ENCODE measurements at places on chromosomes 6 and 20.

DNA sequence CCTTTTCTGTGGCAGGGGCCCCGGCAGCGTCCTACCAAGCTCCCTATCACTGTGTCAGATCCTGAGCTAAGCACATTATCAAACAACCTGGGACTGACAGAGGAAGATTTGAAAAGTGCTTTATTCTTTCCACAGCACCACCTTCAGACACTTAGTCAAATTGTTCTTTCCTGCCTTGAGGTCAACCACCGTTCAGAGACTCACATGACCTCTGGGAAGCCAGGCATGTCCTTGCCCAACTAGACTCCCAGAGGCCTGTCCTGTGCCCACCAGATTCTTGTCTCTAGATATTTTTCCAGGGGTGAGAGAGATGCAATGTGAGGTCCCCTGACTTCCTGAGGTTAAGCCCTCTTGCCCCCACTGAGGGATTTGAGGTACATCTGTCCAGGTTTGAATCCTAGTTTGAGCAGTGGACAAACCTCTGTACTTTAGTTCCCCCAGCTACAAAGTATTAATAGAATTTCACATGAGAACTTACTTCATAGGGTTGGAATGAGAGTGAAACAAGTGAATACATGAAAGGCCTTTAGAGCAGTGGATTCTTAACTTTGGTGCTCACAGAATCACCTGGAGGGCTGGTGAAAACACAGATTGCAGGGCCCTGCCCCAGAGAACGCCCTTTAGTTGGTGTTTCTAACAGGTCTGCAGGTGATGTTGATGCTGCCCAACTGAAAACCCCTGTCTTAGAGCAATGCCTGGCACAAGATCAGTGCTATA, 179.8 kb downstream of the CLIC5 start:
- no peak for DNase-seq

DNA sequence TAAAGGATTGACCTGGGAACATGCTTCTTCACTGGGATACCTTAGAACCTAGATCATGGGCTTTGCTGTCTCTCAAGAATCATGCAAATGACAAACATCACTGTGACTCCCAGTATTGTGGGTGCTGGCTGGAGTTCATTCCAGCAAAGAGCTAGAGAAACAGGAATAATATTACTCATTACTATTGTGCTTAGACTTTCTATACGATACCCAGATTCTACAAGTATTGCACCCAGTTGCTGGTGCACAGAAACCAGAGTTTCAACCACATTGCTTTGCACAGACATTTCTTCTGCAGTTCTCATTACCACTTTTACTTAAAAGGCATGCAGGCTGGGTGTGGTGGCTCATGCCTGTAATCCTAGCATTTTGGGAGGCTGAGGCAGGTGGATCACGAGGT, 220.4 kb upstream of the ZNF217 start:
- no peak for DNase-seq

DNA sequence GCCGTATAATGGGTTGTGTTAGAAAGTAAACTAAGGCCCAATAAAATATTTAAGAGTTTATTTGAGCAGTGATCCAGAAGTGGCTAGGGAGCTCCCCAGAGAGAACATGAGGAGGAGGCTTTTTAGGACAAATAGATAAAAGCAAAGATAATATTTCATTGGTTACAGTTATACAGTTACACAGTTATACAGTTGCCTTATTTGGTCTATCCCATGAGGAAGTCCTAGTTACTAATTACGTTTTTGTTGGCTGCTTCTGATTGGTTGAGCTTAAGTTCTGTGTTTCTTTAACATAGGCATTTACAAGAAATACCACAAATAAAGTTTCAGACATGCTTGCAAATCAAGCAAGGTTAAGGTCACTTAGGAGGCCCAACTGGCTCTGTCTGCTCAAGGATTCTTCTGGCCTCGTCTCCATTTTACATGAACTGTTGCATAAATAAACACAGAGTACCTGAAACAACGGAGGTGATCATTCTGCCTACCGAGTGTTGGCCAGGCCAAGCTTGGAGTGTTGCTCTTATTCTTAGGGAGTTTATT, 7.0 kb downstream of the UBD start:
- no peak for DNase-seq

DNA sequence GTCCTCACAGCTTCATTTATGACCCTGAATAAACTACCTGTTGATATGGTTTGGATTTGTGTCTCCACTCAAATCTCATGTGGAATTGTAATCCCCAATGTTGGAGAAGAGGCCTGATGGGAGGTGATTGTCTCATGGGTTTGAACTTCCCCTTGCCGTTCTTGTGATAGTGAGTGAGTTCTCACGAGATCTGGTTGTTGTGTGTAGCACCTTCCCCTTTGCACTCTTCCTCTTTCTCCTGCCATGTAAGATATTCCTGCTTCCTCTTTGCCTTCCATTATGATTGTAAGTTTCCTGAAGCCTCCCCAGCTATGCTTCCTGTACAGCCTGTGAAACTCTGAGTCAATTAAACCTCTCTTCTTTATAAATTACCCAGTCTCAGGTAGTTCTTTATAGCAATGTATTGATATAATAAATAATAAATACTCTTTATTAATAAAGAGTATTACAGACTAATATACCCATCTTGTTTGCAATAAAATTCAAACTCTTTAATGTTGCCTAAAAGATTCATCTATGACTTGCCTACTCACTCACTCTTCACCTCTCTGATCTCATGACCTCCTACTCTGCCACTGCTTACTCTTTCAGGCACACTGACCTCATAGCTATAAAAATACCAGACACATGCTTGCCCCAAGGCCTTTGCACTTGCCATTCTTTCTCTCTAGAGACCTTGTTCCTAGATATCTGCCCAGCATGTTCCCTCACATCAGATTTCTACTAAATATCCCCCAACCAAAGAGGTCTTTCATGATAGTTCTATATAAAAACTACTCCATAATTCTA, 256.4 kb upstream of the MARCKS start:
- DNase-seq = no peak

GRCh38 chr6:1616701-1617463, 7.2 kb downstream of the FOXC1 start:
- DNase-seq = no peak

DNA sequence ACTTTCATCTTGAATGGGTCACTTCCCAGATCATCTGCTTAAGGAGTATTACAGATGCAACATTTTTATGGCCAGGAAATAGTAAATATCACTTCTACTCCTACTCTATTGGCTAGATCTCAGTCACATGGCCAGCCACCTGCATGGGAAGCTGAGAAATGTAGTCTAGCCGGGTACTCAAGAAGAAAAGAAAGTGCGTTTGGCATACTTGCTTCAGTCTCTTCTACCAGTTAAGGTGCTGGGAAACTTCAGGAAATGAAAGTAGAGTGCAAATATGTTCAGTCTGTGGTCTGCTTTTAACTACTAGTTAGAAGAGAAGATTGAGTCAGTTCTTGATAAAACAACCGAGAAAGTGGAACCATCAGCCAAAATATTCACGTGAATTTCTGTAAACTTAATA, 129.2 kb downstream of the PDSS2 start:
- no peak for DNase-seq

GRCh38 chr6:147392917-147393625, 115.4 kb upstream of the SAMD5 start:
- no peak for DNase-seq

DNA sequence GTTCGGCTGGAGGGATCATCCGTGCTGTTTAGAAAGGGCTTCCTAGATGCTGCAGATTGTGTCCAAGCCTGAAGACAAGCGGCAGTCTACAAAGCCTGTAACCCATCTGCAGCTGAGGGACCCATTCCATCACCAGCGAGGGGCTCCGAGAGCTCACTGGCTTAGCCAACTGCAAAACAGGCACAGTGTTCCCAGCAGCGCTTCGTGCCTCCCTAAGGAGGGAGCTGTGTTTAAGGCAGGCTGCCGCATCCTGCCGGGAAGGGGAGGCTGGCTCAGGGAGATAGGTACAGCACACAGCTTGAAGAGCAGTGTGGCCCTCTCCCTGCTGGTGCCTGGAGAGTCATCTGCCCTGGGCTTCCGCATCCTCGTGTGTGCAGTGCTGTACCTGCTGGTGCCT, 32.4 kb downstream of the DUSP22 start:
- DNase-seq = no peak

- peak; percentile 29 for DNase-seq
These were observed 6.0 kb downstream of the LHFPL5 start for GRCh38 chr6:35810971-35811698.

- no peak for DNase-seq
These were observed 18.1 kb upstream of the OSER1 start for GRCh38 chr20:44228465-44229258.

GRCh38 chr6:11814106-11814505, 35.5 kb upstream of the ADTRP start:
- DNase-seq = no peak

- no peak for DNase-seq
These were observed 26.5 kb upstream of the PLEKHG1 start for GRCh38 chr6:150573041-150573681.

DNA sequence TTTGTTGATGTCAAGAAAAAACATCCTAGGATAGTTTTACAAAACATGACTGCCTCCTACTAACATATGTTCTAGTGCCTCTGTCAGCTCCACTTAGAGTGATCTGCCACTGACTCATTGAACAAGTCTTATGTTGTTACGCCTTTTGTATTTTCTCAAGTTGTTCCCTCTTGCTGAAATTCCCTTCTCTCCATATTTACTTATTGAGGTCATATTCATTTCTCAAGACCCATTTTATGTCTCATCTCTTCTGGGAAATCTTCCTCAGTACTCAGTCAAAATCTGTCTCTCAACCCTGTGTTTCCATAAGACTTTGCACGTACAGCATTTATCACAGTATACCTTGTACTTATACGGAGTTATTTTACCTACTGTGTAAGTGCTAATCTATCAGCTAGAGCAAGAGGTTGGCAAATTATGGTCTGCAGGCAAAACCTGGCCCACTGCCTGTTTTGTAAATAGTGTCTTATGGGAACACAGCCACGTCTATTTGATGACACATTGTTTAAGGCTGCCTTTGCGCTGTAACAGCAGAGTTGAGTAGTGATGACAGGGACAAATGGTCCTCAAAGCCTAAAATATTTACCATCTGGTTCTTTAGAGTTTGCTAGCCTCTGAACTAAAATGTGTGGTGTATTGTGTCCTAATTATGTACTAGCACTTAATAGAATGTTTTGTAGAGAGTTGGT, 83.4 kb downstream of the ADGRB3 start:
- DNase-seq = no peak

DNA sequence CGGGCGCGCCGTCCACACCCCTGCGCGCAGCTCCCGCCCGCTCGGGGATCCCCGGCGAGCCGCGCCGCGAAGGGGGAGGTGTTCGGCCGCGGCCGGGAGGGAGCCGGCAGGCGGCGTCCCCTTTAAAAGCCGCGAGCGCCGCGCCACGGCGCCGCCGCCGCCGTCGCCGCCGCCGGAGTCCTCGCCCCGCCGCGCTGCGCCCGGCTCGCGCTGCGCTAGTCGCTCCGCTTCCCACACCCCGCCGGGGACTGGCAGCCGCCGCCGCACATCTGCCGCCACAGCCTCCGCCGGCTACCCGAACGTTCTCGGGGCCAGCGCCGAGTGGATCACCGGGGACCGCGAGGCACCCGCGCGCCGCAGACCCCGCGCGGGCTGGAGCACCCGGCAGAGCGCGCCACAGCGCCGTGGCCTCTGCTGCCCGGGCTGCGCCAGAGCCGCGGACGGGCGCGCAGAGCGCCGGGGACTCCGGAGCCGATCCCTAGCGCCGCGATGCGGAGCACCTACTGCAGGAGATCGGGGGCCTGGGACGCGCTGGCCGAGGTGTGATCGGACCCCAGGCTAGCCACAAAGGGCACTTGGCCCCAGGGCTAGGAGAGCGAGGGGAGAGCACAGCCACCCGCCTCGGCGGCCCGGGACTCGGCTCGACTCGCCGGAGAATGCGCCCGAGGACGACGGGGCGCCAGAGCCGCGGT, at the start of gene BMP2:
BMP2 (plus strand) TSS at position 151 of the 692 bp plus-strand sequence. CDS start 2,441 bp downstream, outside the sequence.
- DNase-seq = no peak

GRCh38 chr6:35064757-35065440, 76.2 kb downstream of the TCP11 start:
- no peak for DNase-seq

DNA sequence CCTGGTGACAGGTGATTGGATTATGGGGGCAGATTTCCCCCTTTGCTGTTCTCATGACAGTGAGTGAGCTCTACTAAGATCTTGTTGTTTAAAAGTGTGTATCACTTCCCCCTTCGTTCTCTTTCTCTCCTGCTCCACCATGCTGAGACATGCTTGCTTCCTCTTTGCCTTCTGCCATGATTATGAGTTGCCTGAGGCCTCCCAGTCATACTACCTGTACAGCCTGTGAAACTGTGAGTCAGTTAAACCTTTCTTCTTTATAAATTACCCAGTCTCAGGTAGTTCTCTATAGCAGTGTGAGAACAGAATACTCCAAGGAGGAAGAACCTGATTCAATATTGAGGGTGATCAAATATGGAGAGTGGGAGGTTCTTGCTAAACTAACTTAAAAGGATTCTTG, 724.9 kb downstream of the DOK5 start:
- DNase-seq = no peak

GRCh38 chr6:114714836-114715507, 372.1 kb upstream of the HS3ST5 start:
- no peak for DNase-seq

DNA sequence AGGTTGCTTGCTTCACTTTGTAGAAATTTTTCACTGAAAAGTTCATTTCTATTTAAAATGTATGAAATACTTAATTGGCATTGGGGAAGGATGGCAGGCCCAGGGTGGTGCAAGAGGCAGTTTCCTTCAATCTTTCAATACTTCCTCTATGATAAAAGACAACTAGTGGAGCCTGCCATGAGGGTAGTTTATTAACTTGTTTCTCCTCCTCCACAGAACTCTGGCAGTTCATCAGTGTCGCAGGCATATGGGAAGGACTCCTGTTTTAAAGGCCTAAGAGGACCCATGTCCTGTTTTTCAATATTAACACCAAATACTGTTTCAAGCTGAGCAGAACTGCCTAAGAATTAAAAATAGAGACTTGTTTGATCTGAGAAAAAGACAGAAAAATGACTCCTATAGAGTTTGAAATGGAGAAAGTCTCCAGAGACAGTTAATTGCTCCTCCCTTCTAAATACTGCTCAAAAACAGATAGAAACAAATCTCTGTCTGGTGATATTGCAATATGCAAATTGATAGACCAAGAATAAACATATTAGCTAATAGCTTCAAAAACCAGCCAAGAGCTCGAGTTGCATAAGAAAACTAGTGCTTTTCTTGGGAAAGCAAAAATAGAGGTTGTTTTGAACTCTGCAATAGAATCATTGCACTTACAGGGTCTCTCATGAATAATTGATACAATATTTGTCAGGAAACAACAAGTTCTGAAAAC, 665.7 kb upstream of the SLC35B3 start:
- DNase-seq = no peak

GRCh38 chr6:36757943-36758508, 60.4 kb downstream of the RAB44 start:
- DNase-seq = no peak

- DNase-seq = no peak
These were observed 109.9 kb upstream of the TIAM2 start for GRCh38 chr6:154885214-154885613.

DNA sequence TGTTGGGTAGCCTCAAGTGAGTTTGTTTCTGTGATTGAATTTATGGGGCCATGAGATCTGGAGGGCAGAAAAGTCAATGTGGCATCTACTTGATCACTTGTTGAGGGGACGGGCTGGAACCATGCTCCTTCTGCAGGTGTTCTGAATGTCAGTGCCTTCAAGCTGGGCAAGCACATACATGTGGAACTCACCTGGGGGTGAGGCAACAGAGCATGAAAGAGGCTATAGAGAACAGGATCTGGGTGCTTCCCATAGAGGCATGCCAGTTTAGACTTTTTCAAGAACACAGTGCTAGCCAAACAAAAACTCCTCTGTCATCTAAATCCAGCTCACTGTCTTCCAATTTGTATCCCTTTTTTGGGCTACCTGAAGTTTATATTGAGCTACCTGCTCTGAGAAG, 77.8 kb upstream of the SLC35B3 start:
- DNase-seq = no peak

- no peak for DNase-seq
These were observed 526.4 kb downstream of the PRKN start for GRCh38 chr6:162200945-162201690.

Measured in HS-27A (cell line).